ENCODE measurements at places on chromosomes 3 and 15.

- DNase-seq: no peak
Measured at GRCh38 chr3:38120693-38121450, 16.1 kb downstream of the ACAA1 start.

DNA sequence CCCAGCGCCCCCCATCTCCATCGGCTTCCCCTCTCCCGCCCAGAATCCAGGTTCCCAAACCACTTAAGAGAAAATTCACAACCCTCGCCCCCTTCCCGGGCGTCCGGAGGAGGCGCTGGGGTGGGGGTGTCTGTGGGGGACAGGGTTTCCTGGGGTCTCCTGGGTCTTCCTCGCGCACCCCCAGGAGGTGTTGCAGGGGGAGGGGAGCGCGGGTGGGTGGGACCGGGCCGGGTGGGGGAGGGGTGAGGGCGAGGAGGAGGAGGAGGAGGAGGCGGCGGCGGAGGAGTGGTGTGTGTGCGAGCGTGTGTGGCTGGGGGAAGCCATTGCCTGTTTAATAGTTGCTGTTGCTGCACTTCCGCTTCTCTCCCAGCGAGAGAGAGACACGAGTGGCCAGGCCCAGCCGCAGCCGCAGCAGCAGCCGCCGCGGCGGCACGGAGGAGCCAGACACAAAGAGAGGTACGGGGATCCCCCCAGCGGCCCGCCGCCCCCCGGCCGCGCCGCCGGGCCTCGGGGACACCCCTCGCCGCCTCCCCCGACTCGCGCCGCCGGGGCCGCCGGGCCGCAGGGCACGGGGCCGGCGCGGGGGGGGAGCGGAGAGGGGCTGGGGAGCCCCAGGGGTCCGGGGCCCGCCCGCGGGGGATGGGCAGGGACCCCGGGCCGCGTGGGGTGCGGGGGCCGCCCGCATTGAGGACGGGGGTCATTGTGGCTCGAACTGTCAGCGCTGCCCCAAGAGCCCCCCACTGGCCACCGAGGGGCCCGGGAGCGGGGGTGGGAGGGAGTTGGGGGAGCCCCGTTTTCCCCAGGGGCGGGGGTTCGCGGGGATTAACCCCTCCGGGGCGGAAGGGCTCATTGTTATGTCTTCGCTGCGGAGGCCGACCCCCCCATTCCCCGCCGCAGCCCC is at the start of gene UBE2E1:
TSS of gene UBE2E1 (plus strand) at position 323 of the 901 bp plus-strand sequence. CDS start 1,315 bp downstream, outside the sequence.
- DNase-seq: peak; percentile 48

DNA sequence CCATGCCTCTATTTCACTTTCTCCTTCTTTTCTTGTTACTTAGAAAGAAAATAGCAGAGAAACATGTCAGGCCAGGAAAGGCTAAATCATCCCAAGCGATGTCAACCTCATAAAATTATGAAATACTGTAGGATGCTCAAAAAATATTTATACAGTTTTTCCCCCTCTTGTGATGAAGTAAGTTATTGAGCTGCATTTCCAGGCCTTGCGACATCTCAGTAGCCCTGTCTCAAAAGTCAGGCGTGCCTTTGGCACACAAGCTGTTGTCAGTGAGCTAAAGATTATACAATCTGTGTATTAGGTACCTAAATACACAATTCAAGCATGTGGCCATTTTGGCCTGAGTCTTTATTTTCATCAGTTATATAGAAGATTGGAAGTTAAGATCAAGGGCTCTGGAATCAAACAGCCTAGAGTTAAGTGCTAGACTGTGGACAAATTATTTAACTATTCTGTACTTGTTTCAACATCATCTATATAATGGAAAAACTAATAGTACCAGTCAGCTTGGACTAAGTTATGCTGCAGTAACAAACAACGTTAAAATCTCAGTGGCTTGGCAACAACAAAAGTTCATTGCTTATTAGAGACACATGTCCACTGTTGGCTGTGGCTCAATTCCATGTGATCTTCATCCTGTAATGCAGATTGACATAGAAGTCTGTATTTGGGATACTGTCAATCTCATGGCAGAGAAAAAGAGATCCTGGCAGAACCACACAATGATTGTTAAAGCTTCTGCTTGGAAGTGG is 406.4 kb upstream of the PROK2 start:
- DNase-seq: no peak

DNA sequence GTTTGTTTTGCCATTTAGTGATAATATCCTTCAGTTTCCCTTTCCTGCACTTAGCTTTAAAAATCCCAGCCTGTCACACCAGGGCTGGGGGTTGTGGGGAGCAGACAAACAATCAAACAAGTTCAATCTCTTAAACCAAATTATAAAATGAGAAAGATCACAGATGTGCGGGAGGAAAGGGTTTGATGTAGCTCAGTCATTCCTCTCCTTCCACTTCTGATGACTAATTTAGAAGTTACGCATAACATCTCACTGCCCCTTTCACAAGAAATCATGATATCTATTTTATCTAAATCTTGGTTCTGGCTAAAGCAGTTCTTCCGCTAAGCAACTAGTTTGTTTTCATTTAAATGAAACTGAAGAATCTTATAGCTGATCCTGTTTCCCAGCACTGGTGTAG is 34.1 kb upstream of the ATG7 start:
- DNase-seq: no peak

- DNase-seq: no peak
Measured at GRCh38 chr3:35670408-35670965, 31.2 kb downstream of the ARPP21 start.

DNA sequence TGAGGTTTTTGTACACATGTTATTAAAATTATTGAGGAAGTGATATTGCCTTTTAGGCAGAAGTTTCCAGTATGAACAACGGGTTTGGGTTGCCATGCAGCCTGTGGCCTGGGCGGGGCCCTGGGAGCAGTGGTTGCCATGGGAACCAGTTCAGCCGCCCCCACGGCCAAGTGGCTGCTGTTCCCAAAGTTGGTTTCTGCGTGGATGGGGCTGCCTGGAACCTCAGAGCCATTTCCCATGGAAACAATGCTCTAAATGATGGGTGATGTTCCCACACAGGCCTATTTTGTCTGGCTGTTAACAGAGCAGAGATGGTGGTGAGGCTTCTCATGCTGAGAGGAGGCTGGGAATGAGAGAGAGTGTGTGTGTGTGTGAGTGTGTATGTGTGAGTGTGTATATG is 19.5 kb downstream of the MRAS start:
- DNase-seq: no peak

- DNase-seq: no peak
Measured at GRCh38 chr3:150170852-150171520, 200.3 kb upstream of the PFN2 start.

- no peak for DNase-seq
Measured at GRCh38 chr15:59797756-59798604, 108.9 kb upstream of the BNIP2 start.

- DNase-seq: no peak
Measured at GRCh38 chr3:194158942-194159439, 23.0 kb downstream of the HES1 start.

DNA sequence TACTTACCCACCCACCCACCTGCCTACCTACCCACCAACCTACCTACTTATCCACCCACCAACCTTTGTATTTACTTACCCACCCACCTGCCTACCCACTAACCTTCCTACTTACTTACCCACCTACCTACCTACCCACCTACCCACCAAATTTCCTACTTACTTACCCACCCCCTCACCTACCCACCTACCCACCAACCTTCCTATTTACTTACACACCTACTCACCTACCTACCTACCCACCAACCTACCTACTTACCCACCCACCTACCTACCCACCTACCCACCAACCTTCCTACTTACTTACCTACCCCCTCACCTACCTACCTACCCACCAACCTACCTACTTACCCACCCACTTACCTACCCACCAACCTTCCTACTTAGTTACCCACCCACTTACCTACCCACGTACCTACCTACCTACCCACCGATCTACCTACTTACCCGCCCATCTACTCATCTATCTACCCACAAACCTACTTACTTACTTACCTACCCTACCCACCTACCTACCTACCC is 179.6 kb downstream of the USP13 start:
- no peak for DNase-seq

- DNase-seq: no peak
Measured at GRCh38 chr3:31953091-31953490, 28.0 kb downstream of the OSBPL10 start.

GRCh38 chr3:194852345-194852744 is 166.7 kb downstream of the FAM43A start:
- no peak for DNase-seq

- DNase-seq: no peak
Measured at GRCh38 chr15:53695365-53695764, 64.1 kb downstream of the WDR72 start.

DNA sequence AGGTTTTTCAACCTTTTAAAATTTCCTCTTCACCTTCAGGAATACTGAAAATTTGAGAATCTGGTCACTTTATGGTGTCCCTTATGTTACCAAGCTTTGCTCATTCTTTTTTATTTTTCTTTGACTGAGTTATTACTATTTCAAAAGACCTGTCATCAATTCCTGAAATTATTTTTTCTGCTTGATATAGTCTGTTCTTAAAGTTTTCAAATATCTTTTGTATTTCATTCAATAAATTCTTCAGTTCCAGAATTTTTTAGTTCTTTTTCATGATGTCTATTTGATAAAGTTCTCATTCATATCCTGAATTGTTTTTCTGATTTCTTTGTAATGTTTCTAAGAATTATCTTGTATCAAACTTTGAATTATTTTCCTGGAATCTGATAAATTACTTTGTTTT is 63.9 kb downstream of the UQCC5 start:
- no peak for DNase-seq

GRCh38 chr3:169195672-169196071 is 467.8 kb downstream of the MECOM start:
- no peak for DNase-seq

DNA sequence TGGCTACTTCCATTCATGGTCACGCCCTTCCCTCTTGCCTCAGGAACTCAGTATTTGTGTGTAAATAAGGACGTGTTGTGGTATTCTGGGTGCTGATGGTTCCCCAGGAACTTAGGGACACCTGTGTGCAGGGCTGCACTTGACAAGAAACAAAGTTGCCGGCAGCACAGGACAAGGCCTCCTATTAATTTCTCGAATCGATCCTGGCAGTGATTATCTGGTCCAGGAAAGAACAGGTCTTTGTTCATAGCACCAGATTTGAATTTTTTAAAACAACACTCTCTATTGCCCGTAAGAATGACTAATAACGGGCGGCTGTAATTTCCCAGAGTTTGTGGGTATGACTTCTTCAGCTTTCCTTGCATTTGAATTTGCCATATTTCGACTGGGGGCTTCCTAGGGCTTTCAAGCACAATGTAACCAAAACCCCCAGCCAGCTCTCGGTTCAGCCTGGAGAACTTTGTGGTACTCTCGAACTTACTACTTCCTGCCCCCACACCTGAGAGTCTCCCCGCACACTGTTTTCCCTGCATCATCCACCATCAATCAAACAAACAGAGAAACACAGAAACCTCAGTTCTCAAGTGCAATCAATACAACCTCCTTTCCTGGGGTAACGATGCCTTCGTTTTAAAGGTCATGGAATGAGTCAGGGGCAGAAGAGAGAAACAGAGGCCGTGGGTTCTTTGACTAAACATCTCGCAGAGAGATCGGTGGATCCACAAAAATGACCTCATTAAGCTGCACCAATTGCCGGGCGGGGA is 241.7 kb upstream of the ICE2 start:
- DNase-seq: peak; percentile 57

GRCh38 chr3:53229606-53230005 is 26.2 kb downstream of the TKT start:
- DNase-seq: no peak

- no peak for DNase-seq
Measured at GRCh38 chr3:161600173-161600572, 103.6 kb downstream of the OTOL1 start.

DNA sequence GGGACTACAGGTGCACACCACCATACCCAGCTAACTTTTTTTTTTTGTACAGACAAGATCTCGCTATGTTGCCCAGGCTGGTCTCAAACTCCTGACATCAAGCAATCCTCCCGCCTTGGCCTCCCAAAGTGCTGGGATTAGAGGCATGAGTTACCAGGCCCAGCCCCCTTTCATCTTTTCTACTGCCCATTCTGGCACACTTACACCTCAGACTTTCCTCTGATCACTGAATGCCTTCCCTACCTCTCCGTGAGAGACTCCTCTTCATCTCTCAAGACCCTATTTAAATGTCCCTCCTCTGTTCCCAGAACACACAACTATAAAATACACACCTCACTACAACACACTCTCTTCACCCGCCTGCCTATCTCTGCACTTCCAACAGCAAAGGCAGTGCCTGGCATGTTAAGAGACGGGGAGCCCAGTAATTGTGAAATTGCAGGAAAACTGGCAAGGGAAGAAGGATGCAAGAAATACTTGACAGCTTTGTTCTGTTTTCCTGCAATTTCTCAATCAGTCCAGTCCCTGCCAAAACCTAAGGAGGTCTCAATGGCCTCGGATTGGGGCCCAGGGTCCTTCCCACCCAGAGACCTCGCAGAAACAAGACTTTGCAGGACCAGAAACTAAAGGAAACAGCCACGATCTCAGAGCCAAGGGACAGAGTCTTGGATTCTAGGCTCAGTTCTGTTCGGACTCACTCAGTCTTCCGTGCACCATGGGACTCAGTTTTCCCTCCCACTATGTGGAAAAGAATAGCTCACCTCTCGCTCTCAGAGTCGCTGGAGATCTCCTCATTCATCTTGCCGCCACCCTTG is 849 bp downstream of the RRP9 start:
- no peak for DNase-seq

- no peak for DNase-seq
Measured at GRCh38 chr3:119240101-119240590, 532 bp downstream of the B4GALT4 start.

GRCh38 chr15:57377478-57377847 is 1.2 kb downstream of the CGNL1 start:
- no peak for DNase-seq

- no peak for DNase-seq
Measured at GRCh38 chr15:89907289-89907688, 5.5 kb downstream of the ARPIN start.

DNA sequence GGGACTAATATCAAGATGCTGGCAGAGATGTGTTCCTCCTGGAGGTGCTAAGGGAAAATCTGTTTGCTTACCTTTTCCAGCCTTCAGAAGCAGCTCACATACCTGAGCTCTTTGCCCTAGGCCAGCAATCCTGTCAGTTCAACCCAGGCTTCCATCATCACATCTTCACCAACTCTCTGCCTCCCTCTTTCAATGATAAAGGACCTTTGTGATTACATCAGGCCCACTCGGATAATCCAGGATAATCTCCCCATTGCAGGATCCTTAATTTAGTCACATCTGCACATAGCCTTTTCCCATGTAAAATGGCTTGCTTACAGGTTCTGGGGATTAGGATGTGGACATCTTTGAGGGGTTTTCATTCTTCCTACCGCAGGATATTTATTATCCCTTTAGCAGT is 58.3 kb downstream of the NSUN3 start:
- DNase-seq: no peak

DNA sequence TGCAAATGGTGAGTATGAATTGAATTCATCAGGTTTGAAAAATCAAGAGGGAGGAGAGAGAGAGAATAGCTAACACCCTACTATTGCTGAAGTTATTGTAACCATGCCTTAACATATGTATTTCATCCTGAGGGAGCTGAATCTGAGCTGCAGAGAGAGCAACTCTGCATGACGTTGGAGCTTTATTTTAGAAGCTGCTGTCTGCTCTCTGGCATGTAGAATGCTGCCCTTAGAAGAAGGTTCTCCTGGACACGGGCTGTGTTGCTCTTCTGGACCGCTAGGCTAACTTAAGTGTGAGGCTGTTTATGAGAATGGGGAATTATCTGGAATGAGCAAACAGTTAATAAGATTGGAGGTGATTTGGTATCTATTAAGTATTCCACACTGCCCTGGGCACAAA is 814.6 kb downstream of the AGBL1 start:
- DNase-seq: no peak

Data from stimulated activated CD4-positive, alpha-beta T cell treated with anti-CD3 and anti-CD28 coated beads, Interleukin-2, amount 100 ng/mL, for 48 hours (primary cell).